Inflammatory macrophage treated with lipopolysaccharide for 1 hour (primary cell): ENCODE measurements at places on chromosomes 2 and 18.

DNA sequence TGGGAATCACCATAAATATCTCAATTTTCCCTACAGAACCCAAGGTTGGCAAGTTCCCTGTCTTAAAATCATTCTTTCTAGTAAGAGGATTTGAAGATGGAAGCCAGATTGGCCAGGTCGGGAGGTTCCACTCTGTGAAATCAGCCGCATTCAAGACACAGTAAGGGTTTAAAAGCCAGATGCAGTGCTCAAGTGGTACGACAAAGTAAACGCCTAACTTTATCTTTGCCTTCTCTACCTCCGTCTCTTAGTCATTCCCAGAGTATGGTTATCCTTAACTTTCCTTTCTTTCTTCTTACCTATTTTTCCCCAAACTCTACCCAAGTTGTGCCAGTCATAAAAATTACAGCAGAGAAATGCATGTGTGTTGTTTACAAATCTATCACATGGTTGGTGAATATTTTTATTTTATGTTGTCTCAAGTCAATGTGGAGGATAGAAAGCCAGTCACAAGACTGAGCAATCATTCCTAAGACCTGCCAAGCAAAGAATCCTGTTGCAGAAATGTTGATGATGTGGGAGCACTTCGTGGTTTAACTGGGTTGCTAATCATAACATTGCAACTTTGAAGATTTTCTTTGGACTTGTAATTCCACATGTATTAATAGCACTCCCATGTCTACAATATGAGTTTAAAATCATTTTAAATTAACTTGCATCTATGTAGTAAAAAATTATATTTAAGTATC is 62.6 kb downstream of the SLC40A1 start:
- no peak for DNase-seq

DNA sequence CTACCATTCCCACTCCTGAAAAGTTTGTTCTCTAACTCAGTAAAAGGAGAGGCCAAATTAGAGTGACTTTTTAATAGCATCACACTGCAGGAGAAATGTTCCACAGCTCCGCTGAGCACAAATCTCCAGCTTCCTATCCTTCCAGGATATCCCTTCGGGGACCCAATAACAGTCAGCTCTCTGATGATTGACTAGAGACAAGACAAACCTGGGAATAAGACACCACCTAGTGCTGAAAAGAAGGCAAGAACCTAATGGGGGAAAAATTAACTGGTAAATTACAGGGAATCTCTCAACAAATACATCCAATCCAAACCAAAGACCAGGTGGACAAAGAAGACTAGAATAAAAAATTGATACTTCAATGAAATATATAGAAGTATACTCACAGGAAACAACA is 977.1 kb upstream of the SOX11 start:
- no peak for DNase-seq

DNA sequence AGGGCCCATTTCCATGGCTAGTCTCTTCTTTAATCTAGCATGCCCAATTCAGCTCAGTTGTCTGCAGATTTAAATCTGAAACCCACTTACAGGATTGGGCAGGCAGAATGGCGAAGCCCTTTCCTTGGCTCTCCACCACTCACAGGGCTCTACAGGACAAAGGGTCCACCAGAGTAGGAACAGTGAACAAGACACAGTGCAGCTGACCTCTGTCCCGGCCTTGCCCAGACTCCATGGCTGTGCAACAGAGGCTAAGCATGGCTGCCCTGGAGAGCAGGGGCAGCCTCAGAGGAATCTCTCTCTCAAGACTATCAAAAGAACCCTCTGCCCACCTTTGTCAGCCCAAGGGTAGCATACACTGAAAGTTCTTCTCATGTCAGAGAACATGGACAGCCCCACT is 9.7 kb upstream of the ATP6V1B1 start:
- no peak for DNase-seq

GRCh38 chr2:118622913-118623312 is 224.5 kb downstream of the EN1 start:
- DNase-seq: no peak

DNA sequence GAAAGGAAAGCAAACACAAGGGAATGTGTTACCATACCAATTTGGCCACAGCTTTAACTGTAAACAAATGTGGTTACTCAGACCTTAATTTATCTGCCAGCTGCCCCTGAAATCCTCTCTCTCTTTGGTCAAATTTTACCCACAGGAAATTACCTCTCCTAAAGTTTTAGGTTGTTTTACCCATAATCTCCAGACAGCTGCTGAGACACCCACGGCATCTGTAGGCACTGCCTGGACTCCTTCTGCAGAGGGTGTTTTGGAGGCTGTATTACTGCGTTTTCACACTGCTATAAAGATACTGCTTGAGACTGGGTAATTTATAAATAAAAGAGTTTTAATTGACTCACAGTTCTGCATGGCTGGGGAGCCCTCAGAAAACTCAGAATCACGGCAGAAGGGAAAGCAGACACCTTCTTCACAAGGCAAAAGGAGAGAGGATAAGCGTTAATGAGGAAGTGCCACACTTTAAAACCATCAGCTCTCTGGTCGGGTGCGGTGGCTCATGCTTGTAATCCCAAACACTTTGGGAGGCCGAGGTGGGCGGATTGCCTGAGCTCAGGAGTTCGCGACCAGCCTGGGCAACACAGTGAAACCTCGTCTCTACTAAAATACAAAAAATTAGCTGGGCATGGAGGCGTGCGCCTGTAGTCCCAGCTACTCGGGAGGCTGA is 677.5 kb upstream of the FSHR start:
- no peak for DNase-seq

DNA sequence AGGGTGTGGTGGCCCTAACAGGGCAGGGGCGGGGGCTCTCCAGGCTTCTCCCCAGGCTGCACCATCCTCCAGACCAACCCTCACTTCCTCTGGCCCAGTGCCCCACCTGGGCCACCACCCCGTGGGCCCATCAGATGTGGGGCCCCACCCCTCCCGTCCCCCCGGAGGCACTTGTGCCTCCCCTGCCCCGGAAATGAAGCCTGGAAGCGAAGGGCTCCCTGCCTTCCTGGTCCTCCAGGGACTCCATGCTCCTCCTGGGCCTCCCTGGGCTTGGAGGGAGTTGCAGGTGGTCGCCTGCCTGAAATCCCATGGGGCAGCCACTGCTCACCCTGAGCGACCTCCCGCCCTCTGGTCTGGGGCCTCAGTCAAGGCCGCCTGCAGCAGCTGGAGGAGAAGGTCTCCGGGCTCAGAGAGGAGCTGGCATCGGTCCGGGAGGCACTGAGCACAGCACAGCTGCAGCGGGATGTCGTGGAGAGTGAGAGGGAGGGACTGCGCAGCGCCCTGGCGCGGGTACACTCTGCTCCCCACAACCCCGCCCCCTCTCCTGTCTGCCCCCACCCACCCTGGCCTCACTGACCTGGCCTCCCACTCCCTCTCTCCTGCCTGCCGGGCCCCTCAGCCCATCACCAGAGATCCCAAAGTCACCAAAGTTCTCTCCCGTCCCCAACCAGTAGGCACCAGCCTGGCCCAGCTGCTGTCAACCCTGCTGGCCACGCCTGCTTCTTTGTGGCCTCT is 28.0 kb downstream of the CROCC2 start:
- DNase-seq: no peak

DNA sequence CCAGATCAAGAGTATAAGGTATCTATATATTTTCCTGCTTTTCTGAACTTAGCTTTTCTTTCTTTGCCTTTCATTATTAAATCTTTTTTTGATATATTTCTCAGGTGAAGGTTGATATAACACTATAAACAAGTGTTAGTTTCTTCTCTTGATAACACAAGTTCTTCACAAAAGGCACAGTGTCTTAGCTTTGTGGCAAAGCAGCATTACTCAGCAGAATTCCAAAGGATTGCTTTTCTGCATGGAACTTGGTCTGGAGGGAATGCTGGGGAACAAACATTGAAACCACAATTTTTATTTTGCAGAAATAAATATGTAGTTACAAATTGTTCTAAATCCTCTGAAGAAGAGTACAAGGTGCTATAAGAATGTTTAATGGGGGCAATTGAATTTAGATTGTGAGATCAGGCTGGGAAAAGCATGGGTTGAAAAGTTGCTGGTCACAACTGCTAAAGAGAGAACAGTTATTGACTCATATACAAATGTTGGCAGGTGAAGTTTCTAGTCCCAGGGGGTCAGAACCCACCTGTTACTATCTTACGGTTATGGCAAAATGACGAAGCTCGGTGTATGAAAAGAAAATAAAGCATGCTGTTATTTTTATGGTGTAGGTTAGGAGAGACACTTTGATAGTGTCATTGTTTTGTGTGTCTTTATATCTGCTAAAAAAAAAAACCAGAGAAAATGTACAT is 68.2 kb downstream of the UBR3 start:
- DNase-seq: no peak

DNA sequence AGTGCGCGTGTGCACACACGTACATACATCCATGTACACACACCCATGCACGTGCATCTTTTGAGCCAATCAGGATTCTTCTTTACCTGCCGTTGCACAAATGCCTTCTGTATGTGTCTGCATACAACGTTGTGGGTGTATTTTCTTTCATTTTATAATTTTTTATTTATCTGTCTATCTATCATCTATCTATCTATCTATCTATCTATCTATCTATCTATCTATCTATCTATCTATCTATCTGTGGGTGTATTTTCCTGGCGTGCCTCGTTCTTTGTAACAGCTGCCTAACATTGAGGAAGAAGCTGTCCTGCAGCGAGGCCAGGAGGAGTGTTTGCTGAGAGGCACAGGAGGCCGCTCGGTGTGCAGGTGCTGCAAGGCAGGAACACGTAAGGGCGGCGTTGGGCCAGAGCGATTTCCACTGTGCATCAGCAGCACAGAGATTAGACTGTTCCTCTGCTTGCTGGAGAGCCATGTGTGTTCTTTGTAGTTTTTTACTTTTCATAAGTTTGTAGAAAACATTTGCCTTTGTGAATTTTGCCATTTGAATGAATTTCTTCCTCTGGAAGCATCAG is 84.4 kb downstream of the DGKD start:
- DNase-seq: no peak

DNA sequence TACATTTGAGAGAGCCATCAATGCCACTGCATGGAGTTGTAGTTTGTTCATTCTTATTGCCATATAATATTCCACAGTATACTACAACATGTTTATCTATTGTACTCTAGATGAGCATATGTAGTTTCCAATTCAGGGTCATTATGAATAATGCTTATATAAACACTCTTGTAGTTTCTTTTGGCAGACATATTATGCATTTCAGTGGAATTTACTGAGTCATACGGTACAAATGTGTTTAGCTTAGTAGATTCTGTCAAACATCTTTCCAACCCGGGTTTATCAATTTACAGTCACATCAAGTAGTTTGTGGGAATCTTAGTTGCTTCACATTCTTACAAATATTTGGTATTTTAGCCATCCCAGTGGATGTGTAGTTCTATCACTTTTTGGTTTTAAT is 161.1 kb downstream of the KCNH7 start:
- DNase-seq: no peak

- no peak for DNase-seq
Observed at GRCh38 chr2:24315669-24316068, 44.7 kb downstream of the ITSN2 start.

GRCh38 chr18:48776641-48777025 is 174.1 kb downstream of the SMAD7 start:
- no peak for DNase-seq

DNA sequence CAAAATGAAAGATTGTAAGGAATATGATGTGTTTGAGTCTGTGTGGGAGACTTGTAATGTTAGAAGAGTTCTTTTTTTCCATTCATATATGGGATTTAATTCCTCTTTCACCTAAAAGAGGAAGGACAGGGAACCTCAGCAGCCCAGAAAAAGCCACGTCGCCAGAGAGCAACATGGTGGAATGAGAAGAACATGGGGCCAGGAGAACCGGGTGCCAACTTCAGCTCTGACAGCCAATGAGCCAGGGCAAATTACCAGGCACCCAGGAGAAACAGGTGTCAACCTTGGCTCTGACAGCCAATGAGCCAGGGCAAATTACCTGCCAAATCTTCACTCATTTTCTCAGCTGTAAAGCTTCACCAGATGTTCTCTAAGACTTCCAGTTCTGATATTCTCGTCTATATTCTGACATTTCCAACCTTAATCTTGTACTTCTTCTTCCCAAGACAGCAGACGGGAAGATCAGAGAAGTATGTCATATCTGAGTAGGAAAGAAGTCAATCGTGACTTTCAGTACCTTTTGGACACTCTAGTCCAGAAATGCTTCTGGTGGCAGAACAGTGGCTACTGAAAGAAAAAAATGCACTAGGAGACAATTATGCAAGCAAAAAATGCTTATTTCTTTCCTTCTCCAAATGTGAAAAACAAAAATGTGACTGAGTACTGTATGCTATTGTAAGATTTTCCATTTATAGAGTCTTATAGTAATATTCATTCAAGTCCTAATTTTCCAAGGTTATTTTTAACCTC is 79.2 kb upstream of the COL5A2 start:
- no peak for DNase-seq

DNA sequence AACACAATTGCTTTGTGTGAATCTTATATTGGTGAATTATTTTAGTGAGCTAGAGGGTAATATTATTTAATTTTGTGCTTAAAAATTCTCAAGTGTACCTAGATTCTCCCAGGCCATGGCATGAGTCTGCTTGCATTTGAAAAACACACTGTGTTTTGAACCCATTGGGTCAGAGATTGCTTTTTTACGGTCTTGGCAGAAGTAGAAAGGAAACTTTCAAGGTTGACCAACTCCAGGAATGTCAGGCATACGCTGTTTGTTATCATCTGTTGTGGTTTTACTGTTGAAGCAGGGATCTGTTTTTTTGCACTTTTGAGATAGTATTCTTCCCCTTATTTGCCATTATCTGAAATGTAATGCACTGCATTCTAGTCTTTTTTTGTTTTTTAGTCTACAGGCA is 377.4 kb downstream of the RPRM start:
- DNase-seq: no peak

GRCh38 chr2:231146665-231147064 is 21.8 kb upstream of the HTR2B start:
- no peak for DNase-seq

- no peak for DNase-seq
Observed at GRCh38 chr2:172792711-172793110, 57.1 kb downstream of the RAPGEF4 start.

DNA sequence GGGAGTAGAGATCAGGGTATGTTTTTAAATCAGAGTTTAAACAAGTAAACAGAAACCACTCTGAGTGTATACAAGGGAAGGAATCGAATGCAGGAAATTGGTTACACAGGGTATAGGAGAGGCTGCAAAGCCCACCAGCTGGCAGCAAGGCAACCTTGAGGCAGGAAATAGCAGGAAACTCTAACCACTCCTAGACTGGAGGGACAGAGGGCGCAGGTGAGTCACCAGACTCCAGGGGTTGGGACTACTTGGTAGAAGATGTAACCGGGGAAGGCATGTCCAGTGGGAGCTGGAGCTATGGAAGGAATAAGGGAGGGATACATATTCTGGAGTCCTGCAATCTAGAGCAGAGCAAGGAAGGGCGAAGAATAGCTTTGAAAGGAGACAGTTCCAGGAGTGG is 152.3 kb downstream of the MEIS1 start:
- no peak for DNase-seq

GRCh38 chr2:16625759-16626158 is 39.9 kb downstream of the CYRIA start:
- no peak for DNase-seq

DNA sequence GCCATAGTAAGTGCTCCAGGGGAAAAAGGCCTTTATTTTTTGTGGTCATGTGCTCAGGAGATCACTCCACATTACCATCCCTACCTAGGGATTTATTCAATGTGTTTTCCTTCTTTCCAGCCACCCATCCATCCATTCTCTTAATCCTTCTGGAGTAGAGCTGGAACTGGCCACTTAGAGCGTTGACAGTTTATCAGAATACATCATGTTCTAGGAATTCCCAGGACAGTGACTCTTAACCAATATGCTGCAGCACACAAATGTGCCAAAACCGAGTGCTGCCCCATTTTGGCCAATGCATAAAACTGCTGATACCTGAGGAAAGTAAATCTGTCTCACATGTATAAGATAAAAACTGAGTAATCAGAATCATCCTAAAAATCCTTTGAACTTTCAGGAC is 63.7 kb downstream of the FARSB start:
- no peak for DNase-seq
